ENCODE measurements at places on chromosomes 4 and X.
A peak's percentile ranks its signal among the peaks of the same experiment; 100 is the strongest.

- DNase-seq = no peak
Observed at GRCh38 chr4:60683357-60683756, 516.8 kb upstream of the ADGRL3 start.

DNA sequence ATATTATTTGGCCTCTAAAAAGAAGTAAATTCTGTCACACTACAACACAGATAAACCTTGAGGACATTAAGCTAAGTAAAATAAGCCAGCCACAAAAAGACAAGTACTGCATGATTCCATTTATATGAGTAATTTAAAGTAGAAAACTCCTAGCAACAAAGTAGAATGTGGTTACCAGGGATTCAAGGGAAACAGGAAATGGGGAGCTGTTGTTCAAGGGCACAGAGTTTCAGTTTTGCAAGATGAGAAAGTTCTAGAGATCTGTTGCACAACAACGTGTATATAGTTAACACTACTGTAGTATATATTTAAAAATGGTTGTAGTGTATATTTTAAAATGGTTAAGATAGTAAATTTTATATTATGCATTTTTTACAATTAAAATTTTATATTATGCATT is 25.4 kb downstream of the SEC31A start:
- peak; percentile 68 for DNase-seq

GRCh38 chr4:7539659-7540058 is 104.9 kb upstream of the PSAPL1 start:
- DNase-seq = peak; percentile 97

DNA sequence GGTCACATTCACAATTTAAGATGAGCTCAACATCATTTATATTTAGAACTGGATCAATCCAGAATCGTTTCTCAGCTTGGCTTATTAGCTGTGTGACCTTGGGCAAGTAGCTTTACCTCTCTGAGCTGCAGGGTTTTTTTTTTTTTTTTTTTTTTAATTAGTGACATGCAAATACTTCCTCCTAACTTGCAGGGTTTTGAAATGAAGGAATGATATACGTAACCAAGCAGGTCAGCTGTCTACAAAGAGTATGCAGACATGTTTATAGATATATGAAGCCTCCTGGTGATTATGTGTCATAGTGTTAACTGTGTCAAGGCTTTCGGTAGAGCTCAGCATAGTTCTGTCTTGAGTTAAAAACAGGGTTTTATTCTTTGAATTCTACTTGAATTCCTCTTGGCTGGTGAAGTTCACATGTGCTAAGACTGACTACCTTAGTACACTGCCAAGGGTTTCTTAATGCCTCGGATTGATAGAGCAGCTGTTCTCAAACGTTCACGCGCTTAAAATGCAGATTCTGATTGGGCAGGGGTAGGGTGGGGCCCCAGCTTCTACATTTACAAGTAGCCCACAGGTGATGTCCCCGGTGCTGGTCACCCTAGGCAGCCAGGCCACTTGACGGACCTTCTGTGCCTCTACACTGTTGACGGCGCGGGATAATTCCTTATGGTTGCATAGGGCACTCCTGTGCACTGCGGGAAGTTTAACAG is 654 bp upstream of the STS start:
- no peak for DNase-seq

- no peak for DNase-seq
Observed at GRCh38 chr4:747546-748170, 42.0 kb downstream of the PCGF3 start.

DNA sequence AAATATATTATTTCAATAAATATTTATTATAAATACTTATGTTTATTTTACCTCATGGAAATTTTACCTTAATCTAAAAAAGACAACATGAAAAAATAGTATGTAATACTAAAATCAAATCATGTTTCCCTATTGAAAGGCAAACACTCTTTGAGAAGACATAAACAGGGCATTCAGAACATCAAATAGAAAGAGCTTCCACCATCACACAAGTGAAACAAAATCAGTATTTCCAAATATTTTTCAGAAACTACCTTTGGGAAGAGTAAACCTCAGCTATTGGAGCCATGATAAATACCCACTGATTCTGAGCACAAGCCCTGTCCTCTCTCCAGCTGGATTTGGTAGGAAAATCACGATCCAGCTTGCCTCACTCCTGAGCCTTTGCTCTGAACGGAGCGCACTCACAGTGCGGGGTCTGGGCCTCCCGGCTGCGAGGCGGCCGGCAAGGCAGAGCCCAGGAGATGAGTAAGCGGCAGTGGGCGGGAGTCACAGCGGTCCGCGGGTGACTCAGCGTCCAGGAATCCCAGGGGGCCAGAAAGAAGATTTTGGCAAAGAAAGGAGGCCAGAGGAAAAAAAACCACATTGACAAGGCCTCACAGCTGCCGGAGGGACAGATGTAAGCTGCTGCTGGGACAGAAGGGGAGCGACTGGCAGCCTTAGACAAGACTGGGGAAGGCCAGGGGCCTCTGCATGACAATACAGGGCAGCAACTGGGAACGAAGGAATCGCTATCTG is 14.7 kb upstream of the ANXA5 start:
- peak; percentile 91 for DNase-seq

DNA sequence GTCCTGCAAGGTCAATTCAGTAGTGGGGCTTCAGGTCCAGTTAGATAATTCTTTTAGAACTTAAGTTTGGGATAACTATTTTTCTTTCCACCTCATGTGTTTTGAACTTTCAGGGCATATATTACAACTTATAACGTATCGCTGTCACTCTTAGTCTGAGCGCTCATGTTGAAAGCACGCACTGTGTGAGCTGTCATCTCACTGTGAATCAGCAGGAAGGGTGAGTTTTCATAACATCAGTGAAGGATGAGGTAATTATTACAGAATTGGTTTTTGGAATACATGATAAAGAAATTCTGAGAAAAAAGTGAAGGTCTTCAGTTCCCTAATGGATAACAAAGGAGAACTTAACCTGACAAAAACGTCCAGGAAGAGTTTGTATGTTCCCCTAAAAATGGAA is 45.1 kb upstream of the SLC4A4 start:
- no peak for DNase-seq

- DNase-seq = no peak
Observed at GRCh38 chr4:2830632-2831610, 12.7 kb upstream of the ADD1 start.

- DNase-seq = no peak
Observed at GRCh38 chrX:44996277-44996676, 123.3 kb downstream of the KDM6A start.

- no peak for DNase-seq
Observed at GRCh38 chr4:183950536-183950935, 45.4 kb downstream of the STOX2 start.

DNA sequence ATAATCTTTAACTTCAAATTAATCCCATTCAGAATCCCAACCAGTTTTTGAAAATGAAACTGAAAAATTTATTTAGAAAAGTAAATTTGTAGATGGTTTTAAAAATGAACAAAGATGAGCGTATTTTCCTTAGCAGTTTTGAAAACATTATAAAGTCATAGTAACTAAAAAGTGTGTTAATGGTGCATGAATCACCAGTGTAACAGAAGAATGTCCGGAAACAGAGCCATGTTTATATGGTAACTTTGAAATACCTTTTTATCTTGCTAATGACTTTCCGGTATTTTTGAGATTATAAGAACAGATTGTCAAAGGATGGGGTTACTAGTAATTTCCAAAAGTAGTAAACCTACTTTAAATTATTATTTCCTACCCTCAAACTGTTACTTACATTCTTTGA is 145.9 kb downstream of the IRS4 start:
- DNase-seq = peak; percentile 3

DNA sequence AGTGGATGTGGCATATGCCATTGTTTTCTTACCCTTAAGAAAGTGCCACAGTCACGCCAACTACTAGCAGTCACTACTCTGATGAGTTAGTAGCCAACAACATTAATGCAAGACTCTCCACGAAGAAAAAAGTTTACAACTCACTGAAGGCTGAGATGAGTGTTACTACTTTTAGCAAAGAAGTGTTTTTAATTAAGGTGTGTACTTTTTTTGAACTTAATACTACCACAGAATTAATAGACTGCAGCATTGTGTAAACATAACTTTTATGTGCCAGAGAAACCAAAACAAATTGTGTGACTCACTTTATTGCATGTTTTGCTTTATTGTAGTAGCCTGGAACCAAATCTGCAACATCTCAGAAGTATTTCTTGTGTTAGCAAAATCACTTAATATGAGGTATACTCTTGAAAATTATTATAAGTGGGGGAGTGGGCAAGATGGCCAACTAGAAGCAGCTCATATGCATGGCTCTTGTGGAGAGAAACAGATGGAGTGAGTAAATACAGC is 2.2 kb upstream of the UGT2B4 start:
- peak; percentile 38 for DNase-seq

DNA sequence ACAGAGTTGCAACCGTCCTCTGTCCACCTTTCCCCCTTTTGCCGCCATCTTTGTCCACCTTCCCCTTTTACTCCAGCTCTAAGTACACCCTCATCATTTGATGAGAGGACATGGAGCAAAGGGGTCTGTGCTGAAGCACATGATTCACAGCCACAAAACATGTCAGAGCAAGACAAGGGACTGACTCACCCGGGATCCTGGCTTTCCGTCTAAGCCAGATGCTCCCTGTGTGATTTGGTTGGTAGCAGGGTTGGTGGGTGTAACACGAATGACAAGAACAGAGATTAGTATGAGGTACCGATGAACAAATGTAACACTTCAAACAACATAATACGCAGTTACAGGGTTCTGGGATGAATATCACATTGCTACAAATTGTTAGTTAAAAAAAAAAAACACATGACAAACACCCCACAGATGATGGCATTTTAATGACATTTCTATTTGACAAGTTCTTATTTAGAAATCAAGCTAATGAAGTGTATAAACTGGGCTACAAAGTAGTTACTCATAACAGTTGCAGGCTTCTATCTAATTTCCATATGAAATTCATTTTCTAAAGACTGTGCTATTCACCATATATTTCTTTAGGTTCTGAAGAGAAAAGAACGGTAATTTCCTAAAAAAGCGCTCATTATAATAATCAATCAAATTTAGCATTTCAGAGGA is 71.4 kb upstream of the ETNPPL start:
- peak; percentile 6 for DNase-seq

DNA sequence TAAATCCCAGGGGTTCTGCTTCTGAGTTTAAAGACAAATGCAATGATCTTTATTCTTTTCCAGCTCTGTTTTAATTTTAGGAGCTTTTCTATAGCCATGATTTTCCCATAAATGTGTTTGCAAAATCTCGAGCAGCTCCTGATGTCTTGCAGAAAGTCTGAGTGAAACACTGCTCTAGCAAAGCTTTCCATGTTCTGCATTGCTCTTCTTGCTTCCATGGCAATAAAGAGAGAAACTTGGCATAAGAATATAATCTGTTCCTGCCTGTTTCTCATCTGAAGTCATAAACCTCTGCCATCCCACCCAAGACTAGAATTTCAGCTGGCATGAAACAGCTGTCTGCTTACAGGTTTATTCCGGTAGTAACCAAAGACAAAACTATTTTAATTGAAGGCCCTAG is 254.5 kb downstream of the SPRY1 start:
- DNase-seq = no peak

DNA sequence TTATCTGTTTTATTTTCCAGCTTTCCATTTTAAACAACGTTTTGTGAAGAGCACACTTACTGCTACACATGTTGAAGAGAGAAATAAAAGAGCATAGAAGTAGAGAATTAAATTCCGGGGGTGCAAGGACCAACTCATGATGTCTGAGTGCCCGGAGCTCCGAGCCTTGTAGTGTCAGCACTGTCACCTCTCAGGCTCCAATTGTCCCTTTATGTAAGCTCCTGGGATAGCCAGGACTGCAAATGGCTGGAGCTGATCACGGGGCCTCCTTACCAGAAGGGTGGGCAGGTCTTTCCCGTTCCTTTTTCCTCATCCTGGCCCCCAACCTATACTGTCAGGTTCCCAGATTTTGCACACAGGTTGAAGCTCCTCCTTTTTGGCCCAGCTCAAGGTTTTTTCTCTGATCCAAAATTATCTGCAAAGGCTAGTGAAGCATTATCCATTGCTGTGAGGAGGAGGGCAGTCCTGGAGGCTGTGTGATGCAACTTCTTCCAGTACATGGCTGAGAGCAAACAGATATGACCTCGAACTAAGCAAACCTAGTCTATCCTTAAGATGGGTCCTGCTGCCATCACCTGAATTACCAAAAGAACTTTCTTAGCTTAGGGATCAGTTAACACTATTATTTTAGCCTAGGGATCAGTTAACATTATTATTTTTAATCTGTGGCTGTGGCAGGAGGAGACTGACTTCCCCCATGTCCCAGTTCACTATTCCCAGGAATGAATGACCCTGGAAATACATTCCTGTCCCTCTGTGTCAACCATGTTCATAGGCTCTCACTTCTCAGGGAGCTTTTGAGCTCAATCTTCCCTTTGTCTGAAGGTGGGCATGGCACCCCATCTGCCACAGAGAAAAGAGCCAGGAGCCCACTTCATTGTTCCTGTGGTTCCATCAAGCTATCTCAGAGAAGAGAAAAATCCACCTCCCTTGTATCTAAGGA is at the start of gene FGG:
Gene FGG, minus strand, starts transcription at position 185 of the 943 bp plus-strand sequence. Its CDS starts 47 bp downstream, at position 138.
- no peak for DNase-seq

DNA sequence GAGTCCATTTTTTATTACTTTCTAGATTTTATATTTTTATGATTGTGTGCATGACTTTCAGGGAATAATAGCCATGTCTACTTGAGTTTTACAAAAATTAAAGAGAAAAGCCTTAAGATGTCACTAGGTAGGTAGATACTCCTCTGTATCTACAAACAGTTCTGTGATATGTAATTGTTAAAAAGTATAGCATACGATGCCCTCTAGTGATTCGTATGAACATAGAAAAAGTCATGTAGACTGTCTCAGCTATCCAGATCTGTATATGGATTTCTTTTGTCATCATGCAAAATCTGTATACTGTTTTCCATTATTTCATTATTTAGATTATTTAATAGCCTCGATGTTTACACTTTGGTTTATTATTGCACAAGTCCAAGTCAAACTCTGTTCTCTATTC is 856.6 kb downstream of the CENPC start:
- DNase-seq = peak; percentile 73

- no peak for DNase-seq
Observed at GRCh38 chrX:101813200-101813599, 118.6 kb downstream of the ZMAT1 start.

GRCh38 chrX:133544115-133544514 is 128.8 kb upstream of the GPC4 start:
- DNase-seq = peak; percentile 43

GRCh38 chrX:7414753-7415152 is 266.8 kb upstream of the PUDP start:
- no peak for DNase-seq

DNA sequence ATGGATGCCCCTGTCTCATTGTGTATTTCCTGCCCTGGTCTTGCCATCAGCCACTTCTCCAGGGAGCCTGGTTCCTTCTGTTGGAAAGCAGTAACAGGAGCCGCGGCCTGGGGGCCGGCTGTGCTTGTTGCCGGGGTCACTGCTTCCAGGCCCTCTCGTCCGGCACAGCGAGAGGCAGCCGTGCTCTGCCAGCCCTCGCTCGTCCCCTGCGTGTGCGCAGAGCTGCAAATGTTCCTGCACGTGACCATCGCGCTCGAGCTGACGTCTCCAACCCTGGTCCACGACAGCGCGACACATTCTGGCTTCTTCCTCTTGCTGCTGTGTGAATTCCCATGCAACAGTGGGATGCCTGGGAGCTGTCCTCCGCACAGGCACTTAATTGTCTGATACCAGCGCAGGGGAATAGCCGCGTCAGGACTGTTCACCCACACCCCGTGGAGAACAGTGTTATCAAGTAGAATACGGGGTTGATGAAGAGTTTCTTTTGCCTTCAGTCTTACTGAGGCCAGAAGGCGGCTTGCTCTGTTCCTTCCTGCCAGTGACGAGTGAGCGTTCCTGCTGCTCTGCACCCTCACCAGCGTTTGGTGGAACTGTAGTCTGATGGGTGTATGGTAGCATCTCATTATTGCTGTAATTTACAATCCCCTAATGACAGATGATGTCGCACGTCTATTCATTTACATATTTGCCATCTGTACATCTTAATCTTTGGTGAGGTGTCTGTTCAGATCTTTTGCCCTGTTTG is 12.3 kb downstream of the PDE6B start:
- no peak for DNase-seq
